Epithelial cell of proximal tubule (primary cell): ENCODE measurements at places on chromosomes 16 and 17. TPM values are rescaled to one million over a fixed set of nuclear protein-coding genes. Genes with fewer than 3 reads are reported as not detected.

KCNJ18 gene
- not detected in 2 replicates for total RNA-seq

KRTAP2-3 gene
- 11.6 and 26.7 TPM in 2 replicates for total RNA-seq

ACSM2A gene
- 0.12 TPM in 1 of 2 replicates, not detected in the other for total RNA-seq

NKD1 gene
- total RNA-seq: 0.07 TPM in 1 of 2 replicates, not detected in the other

KLHL10 gene
- total RNA-seq: not detected in 2 replicates
